ENCODE measurements at places on chromosomes 2 and 18. TPM values are rescaled to one million over a fixed set of nuclear protein-coding genes. Genes with fewer than 3 reads are reported as not detected.

Gene TUBB8B
- total RNA-seq = not detected

GRCh38 chr2:112465382-112465781 lies 16.6 kb upstream of the TTL start:
- no peak for DNase-seq

GRCh38 chr18:54316071-54316820 lies 41.4 kb downstream of the STARD6 start:
- no peak for DNase-seq

DNA sequence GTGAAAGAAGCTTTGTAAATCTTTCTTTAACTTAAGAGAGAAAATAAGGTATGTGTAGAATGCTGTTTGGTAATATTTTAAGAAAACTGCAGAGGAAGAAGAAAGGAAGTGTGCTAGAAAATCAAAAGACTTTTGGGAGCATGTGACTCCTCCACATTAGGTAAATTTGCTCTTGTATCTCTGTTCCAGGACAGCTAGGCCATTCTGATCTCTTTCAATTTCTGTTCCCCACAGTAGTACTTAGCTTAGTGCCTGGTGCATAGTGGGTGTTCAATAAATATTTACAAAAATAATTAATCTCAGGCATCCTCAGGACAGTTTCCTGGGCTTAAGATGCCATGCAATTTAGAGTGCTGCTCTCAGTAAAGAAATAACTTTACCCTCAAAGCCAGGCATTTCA lies 105.0 kb downstream of the GPD2 start:
- no peak for DNase-seq

- peak; percentile 84 for DNase-seq
Measured at GRCh38 chr2:74439803-74440377, 1.8 kb downstream of the RTKN start.

DNA sequence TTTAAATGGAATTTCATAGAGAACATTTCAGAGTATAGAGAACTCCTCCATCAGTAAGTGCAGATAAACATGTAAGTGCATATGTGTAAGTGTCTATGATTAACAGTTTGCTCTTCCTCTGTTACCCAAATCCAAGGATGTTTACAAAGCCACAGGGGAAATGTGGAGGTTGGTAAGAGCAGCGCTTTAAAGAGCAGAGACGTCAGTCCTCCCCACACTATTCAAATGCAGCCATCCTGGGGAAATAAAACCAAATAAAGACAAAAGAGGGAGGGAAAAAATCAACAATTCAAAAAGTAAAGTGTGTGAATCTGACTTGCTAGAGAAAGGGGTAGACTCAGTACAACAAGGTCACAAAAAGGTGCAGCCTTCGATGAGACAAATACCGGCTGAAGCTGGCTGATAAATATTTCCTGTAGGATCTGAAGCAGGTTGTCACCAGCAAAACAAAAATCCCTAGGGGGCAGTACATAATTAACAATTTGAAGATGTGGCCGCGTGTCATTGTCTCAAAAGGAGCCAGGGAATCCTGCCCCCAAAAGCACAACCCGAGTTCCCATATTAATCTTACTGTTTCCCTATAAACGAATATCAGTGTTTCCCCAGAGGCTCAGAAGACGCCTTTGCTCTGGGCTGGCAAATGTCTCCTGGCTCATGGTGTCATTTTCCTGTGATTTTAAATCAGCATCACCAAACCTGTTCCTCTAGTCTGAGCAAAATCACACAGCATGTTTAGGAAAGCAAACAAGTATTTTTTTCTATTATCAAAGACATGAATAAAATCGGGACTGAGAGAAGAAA lies 216.5 kb downstream of the CDCA7 start:
- no peak for DNase-seq
